ENCODE measurements at places on chromosomes 5 and 9.

- DNase-seq = no peak
Observed at GRCh38 chr5:20286512-20286911, 298.5 kb upstream of the CDH18 start.

- no peak for DNase-seq
Observed at GRCh38 chr5:30099634-30100033, 1093.9 kb upstream of the CDH6 start.

- DNase-seq = no peak
Observed at GRCh38 chr5:34625246-34625645, 30.9 kb upstream of the RAI14 start.

- DNase-seq = no peak
Observed at GRCh38 chr9:93057042-93057702, 1.3 kb upstream of the SUSD3 start.

- DNase-seq = no peak
Observed at GRCh38 chr5:39255406-39255805, 36.0 kb upstream of the FYB1 start.

GRCh38 chr9:113634596-113635515, 171.3 kb downstream of the RGS3 start:
- DNase-seq = no peak

DNA sequence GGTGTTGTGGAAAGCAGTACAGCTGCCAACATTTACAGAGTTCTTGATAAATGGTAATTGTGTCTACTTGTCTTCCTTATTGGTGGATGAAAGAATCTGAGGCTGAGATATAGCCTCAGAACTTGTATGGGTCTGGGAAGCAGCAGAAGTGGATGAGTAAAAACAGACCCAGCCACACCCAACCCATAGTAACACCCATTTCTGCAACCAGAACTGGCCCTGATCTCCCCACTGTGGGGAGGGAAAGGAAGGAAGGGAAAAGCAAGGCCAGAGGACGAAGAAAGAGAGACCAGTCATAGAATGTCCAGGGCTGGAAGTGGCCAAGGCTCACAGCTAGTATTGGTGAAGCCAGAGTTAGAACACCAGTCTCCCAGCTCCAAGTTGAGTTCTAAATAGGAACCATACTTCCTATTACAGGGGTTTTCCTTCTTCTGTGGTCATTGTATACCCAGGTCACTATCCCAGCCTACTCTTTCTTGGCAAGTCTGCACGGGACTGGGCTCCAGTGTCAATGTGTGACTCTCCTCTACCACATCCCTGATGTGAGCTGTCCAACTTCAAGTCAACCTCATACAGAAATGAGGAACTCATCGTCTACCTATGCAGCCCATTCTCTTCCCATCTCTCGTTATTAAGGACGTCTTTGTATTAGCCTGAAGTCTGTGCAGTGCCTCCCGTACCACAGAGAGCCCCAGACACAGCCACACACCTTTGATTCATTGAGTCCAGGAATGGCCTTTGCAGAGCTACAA, 35.9 kb downstream of the ITK start:
- DNase-seq = no peak

GRCh38 chr5:112121258-112121657, 297.8 kb downstream of the EPB41L4A start:
- DNase-seq = no peak

DNA sequence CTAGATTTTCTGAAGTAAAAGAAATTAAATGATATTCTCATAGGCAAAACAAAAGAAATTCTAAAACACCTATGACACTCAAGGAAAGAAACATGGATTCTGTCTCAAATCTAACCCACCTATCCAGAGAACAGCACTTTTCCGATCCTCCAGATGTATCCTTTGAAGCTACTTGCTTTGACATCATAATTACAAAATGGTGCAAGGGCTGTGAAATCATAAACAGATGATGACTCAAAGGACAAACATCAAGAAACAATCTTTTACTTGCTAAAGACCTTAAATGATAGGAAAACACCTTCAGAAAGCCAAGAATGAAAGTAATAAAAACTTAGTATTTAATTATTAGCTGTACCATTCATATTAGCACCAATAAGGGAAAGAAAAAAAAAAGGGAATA, 202.6 kb downstream of the DENND1A start:
- DNase-seq = no peak

- no peak for DNase-seq
Observed at GRCh38 chr5:6655432-6655831, 22.2 kb downstream of the SRD5A1 start.

GRCh38 chr9:4065054-4065453, 234.8 kb downstream of the GLIS3 start:
- DNase-seq = no peak

DNA sequence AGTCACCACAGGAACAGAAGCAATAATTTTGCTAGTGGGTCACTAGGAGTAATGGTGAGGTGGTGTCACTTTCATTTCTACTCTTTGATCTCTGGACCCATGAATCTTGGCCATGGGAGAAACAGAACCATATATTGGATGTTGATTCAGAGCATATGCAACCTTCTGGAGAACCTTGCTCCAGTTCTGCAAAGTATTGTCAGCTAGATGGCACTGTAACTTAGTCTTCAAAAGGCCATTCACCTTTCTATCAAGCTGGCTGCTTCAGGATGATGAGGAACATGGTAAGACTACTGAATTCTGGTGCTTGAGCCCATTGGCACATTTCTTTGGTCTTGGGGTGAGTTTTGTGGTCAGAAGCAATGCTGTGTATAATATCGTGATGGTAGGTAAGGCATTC, 129.1 kb upstream of the FBN2 start:
- no peak for DNase-seq

DNA sequence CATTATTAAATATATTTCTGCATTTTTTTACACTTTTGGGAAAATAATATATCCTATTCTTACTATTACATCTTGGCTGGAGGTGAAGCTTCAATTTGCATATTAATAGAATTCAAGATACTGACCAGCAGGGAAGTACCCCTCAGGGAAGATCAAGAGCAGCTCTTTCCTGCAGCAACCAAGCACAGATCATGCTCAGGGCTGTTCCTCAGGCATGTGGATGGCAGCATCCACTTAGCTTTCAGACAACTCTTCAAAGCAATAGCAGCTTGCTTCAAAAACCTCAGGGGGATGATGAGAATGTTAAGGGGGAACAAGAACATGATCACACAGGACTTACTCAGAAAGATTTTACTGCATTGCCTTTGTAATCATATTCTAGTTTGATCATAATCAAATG, 731.8 kb downstream of the SEMA5A start:
- DNase-seq = no peak

- no peak for DNase-seq
Observed at GRCh38 chr9:113468716-113469448, 5.4 kb downstream of the RGS3 start.

DNA sequence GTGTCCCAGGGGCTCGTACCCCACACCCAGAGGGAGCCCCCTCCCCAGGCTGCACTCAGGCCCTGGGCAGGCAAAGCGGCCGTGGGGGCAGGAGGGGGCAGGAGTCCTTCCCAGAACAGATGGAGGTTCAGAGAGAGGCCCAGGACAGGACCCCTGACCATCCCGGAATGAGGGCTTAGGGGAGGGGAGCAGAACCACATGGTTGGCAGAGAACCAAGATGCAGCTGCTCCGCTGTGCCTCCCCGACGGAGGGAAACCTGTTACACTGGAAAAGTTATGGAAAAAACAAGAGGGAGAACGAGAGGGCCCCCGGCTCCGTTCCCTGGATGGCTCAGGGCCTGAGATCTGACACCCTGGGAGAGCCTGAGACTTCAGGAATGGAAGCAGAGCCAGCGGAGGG, 22.7 kb downstream of the SLC12A7 start:
- DNase-seq = no peak

GRCh38 chr5:163695830-163696578, 190.6 kb downstream of the MAT2B start:
- DNase-seq = no peak

- DNase-seq = no peak
Observed at GRCh38 chr5:53011233-53011632, 22.1 kb downstream of the ITGA2 start.

DNA sequence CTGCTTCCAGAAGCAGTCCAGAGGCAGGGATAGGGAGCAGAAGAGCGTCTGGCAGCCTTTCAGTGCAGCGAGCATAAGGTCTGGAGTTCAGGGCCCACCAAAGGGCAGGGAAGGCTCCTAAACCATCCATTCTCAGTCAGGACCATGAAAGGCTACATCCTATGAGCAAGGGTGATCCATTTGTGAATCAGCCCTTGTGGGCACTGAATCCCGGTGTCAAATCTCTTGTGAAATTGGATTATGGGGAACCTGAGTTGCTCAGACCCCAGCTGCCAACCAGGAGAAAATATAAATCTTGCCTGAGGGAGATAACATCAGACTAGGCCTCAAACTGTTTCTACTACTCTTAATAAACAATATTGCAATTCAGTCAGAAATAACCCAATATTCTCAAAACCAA, 204.4 kb downstream of the SYK start:
- DNase-seq = no peak

DNA sequence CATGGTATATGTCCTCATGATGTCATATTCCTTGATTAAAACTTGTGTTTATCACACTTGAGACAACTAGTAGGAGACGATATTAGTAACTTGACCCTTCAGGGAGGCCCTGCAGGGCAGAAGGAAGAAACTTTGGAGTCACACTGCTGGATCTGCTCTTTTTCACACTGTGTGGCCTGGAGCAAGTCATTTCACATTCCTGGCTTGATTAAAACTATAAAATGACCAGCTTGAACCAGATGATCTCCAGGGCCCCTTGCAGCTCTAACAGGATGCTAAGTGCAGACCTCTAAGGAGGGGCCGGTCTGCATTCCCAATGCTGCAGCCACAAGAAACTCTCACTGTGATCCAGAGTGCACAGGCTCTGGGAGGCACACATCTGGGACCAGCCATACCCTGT, 146.4 kb upstream of the ZNF366 start:
- DNase-seq = no peak

DNA sequence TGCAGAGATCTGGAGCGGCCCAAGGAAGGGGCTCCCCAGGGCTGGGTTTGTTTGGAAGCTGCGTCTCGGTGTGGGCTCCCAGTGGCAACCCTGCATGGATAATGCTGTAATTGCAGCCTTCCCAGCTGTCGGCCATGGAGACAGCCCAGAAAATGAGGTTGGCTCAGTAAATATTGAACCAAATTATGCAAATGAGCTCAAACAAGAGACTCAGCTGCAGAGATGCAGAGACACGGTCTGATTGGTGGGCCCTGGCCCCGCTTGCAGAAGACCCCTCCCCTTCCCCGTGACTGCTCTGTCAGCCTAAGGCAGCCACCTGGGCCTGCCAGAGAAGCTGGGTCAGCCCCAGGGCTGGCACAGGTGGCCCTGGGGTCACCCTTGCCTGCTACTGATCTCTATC, 75.9 kb downstream of the RAD23B start:
- DNase-seq = no peak

- no peak for DNase-seq
Observed at GRCh38 chr9:23162789-23163188, 663.3 kb downstream of the ELAVL2 start.

DNA sequence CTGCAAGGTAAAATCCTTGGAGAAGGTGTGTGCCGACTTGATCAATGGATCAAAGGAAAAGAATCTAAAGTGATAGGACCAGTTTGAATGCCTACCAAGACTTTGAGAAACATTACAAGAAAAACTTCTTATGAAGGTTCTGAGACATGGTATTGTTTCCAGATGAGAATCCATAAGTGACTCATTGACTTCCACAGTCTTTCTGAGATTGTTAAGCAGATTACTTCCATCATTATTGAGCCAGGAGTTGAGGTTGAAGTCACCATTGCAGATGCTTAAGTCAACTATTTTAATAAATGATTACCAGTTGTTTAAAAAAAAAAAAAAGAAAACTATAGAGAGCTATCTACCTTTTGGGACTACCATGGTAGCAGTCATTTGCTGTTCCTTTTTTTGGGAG, 7.0 kb downstream of the LNPEP start:
- DNase-seq = no peak

- no peak for DNase-seq
Observed at GRCh38 chr5:143134269-143134668, 269.2 kb downstream of the NR3C1 start.

- DNase-seq = no peak
Observed at GRCh38 chr5:6722015-6722414, 8.8 kb downstream of the TENT4A start.

GRCh38 chr9:85554349-85554748, 187.4 kb downstream of the AGTPBP1 start:
- DNase-seq = no peak

DNA sequence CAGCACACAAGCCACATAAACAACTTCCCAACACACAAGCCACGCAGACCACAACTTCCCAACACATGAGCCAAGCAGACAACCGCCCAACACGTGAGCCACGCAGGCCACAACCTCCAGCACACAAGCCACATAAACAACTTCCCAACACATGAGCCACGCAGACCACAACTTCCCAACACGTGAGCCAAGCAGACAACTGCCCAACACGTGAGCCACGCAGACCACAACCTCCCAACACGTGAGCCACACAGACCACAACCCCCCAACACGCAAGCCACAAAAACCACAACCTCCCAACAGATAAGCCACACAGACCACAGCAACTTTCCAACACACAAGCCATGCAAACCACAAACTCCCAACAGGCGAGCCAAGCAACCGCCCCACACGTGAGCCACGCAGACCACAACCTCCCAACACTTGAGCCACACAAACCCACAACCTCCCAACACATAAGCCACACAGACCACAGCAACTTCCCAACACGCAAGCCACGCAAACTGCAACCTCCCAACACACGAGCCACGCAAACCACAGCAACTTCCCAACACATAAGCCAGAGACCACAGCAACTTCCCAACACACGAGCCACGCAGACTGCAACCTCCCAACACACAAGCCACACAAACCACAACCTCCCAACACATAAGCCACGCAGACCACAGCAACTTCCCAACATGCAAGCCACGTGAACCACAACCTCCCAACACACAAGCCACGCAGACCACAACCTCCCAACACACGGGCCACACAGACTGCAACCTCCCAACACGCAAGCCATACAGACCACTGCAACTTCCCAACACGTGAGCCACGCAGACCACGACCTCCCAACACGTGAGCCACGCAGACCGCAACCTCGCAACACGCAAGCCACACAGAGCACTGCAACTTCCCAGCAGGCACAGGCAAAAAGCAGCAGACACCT, 10.1 kb downstream of the BRD9 start:
- no peak for DNase-seq

DNA sequence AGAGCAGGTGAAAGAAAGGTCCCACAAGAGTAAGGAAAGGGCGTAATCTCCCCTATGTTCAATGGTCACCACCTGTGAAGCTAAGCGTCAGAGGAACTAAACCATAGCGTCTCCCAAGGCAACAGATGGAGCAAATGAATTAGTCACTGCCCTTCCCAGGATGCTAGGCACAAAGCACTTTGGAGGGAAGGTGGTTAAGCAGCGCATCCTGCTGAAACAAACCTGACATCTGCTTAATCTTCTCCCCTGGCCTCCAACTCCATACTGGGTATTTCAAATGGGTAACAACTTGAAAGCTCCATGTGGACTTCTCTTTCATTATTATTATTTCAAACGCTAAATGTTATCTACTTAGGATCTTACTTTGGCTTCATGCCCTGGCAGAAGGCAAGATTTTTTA, 227.3 kb downstream of the MLLT3 start:
- DNase-seq = no peak
